ENCODE measurements at places on chromosomes 12 and 14.

DNA sequence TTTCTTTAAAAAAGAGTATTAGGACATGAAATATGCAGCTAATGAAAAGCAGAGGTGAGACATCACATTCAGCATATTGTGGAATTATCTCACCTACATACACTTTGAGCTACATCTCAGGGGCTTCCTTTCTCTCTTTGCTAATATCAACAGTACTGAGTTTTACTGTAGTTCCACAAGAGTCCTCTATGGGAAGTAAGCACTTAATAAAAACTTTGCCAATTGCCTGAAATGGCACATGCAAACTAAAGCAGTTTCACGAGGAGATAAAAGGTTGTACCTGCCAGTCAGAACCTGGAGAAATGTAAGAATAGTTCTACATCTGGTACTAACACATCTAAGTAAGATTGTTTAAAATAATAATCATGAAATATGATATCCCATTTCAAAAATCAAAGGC is 73.5 kb upstream of the GPHB5 start:
- no peak for DNase-seq

DNA sequence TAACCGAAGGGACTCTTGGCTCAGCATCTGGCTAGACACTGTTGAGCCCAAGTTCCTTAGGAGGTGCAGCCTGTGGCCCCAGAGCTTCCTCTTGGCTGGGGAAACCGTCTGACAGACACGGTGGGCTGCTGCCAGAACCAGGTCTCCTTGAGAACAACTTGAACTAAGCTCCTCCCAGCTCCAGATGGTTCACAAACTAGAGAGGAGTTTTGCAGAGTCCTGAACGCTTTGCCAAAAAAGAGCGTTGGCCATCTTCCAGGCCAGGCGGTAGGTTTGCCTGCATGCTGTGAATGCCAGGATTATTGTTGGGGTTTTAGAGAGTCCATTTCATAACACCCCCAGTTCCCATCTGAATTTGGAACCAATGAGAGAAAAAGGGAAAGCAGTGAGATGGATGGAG is 399.8 kb downstream of the RGS6 start:
- DNase-seq: no peak

DNA sequence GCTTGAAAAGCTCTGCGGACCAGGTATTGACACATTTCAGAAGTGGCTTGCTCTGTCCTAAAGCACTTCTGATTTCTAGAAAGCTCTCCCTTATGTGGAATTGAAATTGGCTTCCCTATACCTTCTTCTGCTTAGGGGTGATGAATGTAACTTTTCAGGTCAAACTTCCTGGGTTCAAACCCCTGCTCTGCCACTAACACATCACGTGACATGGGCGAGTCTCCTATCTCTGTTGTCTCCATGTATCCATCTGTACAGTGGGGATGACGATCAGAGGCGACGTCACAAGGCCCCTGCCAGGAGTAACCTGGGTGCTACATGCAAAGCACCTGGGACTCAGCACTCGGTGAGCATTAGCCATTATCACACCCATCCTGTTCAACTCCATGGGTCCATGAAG is 73.7 kb upstream of the PIWIL1 start:
- no peak for DNase-seq

DNA sequence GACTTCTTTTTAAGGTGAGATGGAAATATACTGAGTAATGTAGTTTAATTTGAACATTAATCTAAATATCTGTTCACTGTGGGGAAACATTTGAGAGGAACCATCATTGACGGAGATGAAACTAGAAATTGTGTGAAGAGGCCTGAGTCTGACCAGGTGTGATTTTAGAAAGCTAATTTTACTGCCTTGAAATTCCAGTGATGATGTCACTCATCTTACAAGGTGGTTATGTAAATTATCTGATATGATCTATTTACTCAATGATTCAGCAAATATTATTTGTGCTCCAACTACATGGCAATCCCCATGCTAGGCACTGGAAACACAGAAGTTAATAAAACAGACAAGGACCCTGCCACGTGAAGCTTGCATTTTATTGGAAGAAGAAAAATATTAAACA is 435.7 kb upstream of the DCN start:
- DNase-seq: no peak

- no peak for DNase-seq
Observed at GRCh38 chr14:92105893-92106142, 564 bp downstream of the ATXN3 start.

GRCh38 chr12:46386360-46386867 is 13.8 kb upstream of the SLC38A2 start:
- DNase-seq: no peak

DNA sequence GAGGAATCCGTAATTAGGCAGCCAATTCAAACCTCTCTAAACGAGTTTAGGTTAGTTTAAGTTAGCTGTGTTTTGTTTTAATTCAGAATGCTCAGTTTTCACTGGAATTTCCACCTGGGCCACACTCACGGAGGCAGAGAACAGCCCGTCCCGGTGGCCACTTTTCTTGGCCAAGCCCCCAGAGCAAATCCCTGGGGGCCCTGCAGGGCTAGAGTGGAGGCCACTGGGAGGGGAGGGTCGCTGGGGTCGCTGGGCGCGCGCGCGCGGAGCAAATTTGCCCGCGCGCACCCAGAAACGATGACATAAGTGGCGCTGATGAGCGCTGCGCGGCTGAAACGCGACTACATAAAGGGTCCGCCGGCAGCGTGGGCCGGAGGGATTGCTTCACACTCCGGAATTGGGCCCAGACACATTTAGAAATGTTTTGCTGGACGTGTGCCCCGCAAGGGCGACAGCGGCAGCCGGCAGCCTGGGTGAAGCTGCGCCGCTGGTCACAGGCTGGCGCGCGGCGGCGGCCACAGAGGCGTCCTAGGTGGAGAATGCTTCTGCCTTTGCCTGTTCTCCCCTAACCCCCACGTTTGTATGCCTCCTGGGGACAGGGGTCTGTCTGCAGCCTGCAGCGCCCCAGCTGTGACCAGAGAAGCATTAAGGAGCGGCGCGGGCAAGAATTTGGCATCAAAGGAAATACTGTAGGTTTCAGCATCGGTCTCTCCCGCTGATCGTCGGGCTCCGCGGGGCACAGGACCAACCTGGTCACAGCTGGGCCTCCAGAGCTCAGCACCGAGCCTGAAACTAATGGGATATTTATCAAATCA is 37.9 kb upstream of the TBX5 start:
- no peak for DNase-seq

- no peak for DNase-seq
Observed at GRCh38 chr14:85762526-85762925, 232.6 kb downstream of the FLRT2 start.

DNA sequence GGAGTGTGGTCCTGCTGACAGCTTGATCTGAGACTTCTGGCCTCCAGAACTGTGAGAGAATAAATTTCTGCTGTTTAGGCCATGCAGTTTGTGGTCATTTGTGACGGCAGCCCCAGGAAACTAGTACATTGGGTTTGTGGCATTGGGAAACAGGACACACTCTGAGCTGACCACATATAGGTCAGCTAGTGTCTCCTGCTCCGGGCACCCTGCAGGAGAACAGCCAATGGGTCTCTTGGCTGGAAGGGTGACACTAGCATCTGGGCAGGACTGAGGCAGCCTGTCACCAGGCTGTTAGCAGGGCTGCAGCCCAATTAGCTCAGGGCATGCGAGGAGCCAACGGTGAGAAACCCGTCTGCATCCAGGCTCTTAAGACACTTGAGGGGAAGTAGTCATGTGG is 83.2 kb downstream of the PITPNM2 start:
- no peak for DNase-seq

Data from stimulated activated CD4-positive, alpha-beta T cell treated with anti-CD3 and anti-CD28 coated beads, Interleukin-4, amount 100 ng/mL, for 4 hours (primary cell).